ENCODE measurements at places on chromosomes 3 and 15.

- DNase-seq: peak; percentile 61
These were observed 245.0 kb upstream of the TOPAZ1 start for GRCh38 chr3:43996379-43997301.

GRCh38 chr3:136835089-136835812, 16.3 kb downstream of the SLC35G2 start:
- DNase-seq: no peak

DNA sequence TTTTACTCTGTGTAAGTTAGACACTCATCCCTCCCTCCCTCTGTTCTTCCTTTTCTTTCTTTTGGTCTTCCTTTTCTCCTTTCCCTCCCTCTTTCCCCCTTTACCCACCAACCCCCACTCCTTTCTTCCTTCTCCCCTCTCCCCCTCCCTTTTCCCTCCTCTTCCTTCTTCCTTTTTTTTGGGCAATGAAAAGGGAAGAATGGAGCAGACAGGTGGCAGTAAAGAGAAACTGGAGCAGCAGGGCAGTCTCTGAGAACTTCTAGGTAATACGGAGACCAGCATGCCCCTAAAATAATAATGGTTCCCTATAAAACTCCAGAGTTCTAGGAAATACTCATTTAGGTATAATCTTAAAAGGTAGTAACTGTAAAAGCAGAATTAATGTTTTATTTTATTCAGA, 11.4 kb upstream of the GPR171 start:
- no peak for DNase-seq

- no peak for DNase-seq
These were observed 3.2 kb upstream of the ATP13A3 start for GRCh38 chr3:194489736-194490612.

DNA sequence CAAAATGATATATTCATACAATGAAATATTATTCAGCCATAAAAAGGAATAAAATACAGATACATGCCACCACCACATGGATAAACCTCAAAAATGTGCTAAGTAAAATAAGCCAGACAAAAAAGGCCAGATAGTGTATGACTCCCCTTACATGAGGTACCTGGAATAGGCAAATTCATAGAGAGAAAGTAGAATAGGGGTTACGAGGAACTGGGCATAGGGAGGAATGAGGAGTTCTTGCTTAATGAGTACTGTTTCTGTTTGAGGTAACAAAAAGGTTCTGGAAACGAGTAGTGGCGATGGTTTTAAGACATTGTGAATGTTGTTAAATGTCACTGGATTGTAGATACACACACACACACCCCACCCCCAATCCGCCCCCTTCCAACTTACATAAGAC, 8.2 kb downstream of the RAF1 start:
- DNase-seq: no peak

- no peak for DNase-seq
These were observed 12.7 kb upstream of the LXN start for GRCh38 chr3:158685159-158685558.

DNA sequence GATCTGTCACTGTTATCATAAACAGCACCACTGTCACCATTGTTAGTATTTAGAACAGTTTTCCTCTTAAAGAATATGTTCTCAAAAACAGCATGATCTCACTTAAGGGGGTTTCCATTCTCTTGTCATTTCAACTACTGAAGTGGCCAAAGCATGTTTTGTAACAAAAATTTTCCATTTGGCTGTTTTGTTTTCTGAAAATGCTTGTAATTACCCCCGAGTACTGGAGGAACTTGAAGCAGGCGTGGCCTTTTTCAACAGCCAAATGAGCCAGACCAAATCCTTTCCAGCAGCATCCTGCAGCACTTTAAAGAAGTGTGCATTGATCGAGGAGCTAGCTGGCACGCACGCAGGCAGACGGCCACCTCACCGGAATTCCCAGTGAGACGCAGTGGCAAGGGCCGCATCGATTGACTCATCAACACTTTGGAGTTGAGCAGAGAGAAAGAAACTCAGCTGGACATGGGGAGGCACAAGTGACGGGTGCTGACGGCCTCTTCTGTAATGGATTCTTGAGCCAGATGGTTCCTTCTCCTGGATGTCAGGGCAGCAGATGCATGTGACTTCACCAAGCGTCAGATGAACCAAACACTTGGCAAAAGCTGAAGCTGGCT, 234.3 kb upstream of the IGF1R start:
- DNase-seq: no peak

- DNase-seq: no peak
These were observed 34.2 kb upstream of the B3GNT5 start for GRCh38 chr3:183218826-183219225.

GRCh38 chr3:155747946-155748290, 3.0 kb upstream of the PLCH1 start:
- no peak for DNase-seq

DNA sequence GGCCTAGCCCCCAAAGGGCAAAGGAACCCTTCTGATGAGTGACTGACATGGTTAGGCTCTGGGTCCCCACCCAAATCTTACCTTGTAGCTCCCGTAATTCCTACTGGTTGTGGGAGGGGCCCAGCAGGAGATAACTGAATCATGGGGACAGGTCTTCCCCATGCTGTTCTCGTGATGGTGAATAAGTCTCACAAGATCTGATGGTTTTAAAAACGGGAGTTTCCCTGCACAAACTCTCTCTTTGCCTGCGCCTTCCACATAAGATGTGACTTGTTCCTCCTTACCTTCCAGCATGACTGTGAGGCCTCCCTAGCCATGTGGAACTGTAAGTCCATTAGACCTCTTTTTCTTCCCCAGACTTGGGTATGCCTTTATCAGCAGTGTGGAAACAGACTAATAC, 16.9 kb downstream of the TKT start:
- no peak for DNase-seq

DNA sequence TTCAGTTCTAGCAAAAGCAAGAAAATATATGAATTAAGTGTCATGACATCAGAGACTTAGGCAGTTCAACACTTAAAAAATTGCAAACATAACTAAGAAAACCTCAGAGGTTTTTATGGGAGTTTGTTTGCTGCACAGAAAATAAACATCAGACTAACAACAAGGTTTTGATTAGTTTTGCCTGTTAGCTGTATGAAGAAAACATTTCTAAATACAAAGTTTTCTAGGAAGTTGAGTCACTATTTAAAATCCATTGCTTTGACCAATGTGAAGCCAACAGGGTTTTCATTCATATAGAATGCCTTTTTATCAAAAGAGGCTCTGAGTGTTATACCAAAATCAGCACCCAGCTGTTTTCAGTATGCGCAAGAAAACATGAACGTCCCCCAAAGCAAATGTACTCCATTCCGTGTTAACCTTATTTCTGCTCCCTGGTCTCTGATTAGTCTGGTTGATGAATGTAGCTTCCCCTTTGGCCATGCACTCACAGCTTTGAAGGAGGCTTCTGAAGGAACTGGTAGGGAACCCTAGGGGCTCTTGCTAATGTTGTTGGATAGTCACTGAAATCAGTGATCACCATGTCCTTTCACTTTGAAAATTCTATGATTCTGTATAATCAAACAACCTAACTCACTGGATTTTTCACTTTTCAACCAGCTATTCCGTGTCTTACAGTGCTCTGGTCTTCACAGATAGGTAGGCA, 89.6 kb upstream of the TSEN2 start:
- DNase-seq: no peak

GRCh38 chr15:101455291-101456025, 34.0 kb downstream of the PCSK6 start:
- no peak for DNase-seq

- no peak for DNase-seq
These were observed 197.5 kb upstream of the NR2E3 start for GRCh38 chr15:71612869-71613268.

Measured in right forelimb (tissue), 1 donor.